Lower lobe of right lung (tissue), 2 donors: ENCODE measurements at places on chromosomes 1 and 21.

- no peak for DNase-seq
Measured at GRCh38 chr1:116911779-116912469, 2.2 kb downstream of the PTGFRN start.

DNA sequence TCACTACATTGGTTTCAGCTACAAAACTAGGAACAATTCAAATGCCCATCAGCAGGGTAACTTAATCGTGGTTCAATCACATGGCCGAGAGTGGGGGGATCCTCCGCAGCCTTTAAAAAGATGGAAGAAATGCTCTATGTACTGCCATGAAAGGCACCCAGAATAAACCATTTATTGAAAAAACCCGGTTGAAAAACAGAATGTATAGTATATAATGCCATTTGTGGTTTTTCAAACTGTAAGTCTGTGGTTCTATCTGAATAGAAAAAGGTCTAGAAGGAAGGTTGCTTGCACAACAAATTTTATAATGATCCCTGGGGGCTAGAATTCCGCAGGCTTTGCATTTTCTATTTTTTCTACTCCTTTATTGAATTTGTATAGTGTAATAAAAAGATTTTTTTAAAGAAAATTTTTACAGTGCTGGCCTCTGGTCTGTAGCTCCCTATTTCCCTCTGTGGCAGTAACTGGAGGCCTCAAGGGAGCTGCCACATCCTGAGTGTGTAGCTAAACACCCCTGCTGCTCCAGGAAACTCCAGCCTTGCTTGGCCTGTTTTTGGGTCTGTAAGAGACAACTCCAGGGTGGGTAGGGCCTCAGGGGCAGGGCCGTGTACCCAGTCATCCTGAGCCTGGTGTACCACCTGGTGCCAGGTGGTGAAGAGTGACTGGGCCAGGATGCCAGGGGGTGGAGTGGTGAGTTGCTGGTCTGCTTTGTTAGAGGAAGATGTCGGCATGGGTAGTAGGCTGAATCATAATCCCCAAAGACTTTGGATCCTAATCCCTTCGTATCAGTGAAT lies 51.5 kb upstream of the EPS8L3 start:
- DNase-seq, result no peak

- no peak for DNase-seq
Measured at GRCh38 chr1:66403007-66403731, 130.8 kb upstream of the SGIP1 start.

- DNase-seq, result no peak
Measured at GRCh38 chr1:212450331-212450881, 17.7 kb downstream of the NENF start.

- no peak for DNase-seq
Measured at GRCh38 chr21:35309316-35309715, 260.2 kb upstream of the RUNX1 start.

DNA sequence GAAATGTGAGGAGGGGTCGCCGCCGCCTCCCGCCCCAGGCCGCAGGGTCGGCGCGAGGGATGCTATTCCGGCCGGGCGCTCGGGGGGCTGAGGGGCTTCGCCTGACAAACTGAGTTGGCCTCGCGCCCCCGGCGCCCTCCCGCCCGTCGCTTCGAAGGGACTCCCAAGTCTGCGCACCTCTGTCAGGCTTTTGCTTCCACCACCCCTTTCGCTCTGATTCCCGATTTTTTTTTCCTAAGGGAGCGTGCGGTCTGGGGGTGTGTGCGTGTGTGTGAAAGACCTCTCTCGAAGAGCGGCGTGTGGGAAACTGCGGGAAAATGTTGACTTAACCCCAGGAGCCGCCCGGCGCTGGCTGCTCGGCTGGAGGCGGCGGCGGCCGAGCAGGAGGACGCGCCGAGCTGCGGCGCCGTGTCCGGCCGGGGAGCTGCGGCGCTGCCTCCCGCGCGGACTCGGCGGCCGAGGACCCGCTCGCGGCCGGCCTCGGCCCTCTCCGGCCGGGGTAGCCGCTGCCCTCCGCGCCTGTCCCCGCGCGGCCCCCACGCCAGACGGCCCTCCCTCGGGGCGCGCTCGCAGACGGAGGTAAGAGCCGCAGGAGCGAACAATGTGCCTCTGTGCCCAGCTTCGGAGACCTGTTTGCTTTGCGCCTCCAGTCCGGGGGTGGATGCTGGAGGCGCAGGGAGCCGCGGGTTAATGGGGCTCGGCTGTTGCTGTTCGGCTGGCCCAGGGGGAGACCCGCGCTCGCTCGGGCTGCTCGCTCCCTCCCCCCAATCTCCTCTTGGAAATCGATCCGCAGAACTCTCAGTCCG lies 1.1 kb downstream of the ADGRL2 start:
- peak; percentile 44 for DNase-seq

GRCh38 chr1:165288350-165289120 lies 68.0 kb downstream of the LMX1A start:
- DNase-seq, result no peak

DNA sequence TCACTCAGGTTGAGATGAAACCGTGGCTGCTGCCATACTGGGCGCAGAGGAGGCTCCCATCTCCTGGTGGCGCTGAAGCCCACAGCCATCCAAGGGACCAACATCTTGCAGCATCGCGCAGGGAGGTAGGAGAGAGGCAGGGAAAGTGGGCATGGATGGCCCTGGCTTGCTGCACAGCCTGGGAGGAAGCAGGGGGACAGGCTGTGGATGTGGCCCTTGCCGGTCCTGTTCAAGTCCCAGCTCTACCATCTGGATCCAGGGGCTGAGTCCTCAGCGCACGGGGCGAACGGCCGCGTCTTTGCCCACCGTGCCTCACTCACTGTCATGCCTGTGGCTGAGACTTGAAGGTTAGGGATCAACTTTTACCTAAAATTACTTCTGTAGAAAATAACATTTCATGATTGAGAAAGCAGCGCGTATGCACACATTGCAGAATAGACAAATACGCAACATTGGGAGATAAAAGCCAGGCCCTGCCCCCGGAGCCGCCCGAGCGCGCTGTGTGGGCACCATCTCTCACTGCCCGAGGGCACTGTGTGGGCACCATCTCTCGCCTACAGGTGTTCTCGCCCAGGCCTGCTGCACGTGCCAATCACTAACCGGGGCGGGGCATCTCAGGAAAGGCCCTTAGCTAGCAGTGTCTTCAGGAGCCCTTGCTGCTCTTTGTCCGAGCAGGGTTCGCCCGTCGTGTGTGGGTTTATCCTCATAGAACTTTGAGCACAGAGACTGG lies 11.5 kb downstream of the SLX9 start:
- DNase-seq, result peak; percentile 44

DNA sequence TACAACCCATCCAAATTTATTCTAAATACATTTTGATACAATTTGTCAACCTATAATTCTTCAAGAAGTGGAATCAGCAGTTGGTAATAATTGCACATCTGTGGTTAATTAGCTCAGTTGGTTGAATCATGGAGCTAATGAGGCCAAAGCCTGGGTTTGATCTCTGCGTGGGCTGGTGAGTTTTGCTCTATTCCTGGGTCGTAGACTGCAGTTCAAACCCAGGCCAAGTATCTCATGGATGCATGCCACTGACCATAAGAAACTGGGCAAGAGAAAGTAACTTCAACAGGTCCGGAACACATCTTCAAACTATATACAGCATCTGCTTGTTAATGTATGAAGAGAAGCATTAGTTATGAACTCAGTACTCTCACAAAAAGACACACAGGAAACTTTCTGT lies 779.7 kb downstream of the USP25 start:
- DNase-seq, result no peak

DNA sequence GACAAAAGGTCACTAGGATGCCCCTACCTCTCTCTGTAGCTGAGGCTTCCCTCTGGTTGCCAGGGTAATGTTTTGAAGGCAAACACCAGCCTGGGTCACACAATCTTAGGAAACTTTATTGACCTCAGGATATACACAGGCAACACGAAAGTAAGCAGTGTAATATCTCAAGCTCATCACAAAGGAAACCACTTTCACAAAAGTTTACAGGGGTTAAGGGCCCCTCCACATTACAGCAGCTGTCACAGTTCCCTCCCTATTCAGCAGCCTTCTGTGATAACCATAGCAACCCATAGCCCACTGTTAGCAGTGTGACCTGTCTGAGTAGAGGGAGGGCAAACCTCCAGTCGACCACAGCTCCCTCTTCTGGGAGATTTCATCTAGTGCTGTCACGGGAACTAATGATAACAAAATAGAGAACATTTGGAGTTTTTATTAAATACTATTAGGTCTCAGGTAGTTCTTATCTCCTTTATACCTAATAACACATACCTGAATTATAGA lies 149.8 kb downstream of the PTPRC start:
- DNase-seq, result peak; percentile 32

- DNase-seq, result no peak
Measured at GRCh38 chr1:32816676-32817158, 441 bp downstream of the YARS1 start.

- no peak for DNase-seq
Measured at GRCh38 chr1:14841456-14841855, 243.0 kb downstream of the KAZN start.

GRCh38 chr1:94017155-94017829 lies 103.7 kb downstream of the ABCA4 start:
- DNase-seq, result no peak

DNA sequence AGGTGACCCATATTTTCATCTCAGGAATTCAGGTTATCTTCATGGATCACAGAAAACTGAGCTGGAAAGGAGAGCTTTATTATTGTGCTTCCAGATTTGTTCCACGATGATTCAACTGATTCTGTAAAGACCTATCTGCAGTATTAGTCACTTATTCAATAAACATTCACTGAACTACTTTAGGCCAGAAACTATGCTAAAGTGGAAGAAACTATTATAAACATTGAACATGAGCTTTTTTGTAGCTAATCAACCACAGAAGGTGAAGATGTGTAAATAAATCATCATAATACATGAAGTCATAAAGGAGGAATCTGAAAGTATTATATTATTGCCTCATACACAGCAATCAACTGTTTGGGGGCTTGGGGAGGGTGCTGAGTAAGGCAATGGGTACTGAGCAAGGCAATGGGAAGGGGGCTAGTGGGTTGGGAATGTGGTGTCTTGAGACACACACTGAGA lies 30.6 kb upstream of the EXO1 start:
- DNase-seq, result no peak

- DNase-seq, result no peak
Measured at GRCh38 chr1:79594121-79594698, 587.7 kb upstream of the ADGRL4 start.

DNA sequence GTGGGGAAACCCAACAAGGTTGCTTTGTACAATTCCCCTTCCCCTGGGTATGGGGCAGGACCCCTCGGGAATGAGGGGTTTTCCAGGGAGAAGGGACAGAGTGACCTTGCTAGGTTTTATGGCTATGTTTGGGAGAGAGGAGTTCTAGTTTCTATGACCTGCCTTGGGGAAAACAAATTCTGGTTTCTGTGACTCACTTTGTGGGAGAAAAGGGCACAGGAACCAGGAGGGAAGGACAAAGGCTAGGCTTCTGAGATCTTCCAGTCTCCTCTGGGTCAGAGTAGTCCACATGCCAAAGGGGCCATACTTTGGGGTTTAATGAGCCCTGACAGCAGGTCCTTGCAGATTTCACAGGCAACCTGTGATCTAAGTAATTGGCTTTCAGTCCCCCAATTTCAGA lies 5.5 kb upstream of the PTGER3 start:
- no peak for DNase-seq
